ENCODE measurements at places on chromosomes 1 and 21.

DNA sequence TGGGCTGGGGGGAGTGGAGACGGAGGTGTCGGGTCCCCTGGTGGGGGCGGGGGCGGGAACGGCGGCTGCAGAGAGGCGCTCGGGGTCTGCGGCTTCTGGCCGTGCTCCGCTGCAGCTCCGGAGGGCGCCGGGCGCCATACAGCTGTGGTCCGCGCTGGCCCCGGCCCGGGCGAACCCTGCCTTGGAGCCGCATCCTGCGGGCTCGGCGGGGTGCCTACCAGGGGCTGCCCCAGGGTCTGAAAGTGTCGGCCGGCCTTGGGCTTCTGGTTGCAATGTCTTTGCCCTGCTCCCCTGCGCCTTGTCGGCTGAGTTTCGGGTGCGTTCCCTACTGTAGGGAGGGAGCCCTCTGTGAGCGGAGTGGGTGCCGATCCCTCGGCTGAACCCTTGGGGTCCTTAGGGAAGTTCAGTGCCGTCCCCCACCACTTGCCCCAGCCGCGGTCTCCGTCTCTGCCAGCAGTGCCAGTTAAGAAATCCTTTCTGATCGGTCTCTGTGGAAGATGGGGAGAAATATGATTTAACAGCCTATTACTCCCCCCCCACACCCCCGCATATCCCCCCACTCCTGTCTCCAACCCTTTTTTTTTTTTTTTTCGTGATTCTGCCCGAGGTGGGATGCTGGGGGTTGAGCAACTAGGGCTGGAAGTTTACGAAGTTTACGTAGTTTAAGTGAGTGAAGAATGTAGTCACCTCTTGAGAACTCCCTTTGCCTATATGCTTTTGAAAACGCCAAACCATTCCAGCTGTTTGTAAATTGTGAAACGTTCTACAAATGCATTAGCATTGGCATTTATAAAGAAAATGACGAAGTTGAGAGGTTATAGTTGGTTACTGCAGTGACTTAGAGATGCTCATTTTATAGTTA, 588 bp downstream of the NEXN start:
- peak; percentile 17 for DNase-seq

GRCh38 chr1:155062702-155063411, 683 bp upstream of the EFNA4 start:
- DNase-seq, result peak; percentile 48

DNA sequence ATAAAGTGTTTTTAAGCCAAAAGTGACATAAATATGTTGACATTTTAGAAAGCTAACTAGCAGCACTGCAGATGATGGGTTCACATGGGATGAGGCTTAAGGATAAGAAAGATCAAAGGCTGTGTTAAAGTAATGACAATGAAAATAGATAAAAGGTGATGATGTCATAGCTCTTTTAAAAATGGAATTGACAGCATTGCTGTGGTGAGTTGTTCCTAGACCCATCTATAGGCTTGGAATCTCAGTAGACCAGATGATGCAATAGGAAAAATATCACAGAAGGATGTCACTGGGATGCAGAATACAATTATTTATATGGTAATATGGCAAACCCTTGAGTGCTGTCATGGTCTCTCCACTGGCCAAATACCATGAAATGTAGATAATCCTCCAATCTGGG, 286.0 kb downstream of the PLA2G4A start:
- DNase-seq, result no peak

- no peak for DNase-seq
These were observed 45.4 kb upstream of the ATP1B1 start for GRCh38 chr1:169060919-169061639.

GRCh38 chr1:37840711-37841110, 18.7 kb downstream of the MTF1 start:
- no peak for DNase-seq

GRCh38 chr1:61520401-61520800, 204.5 kb downstream of the TM2D1 start:
- DNase-seq, result no peak

- DNase-seq, result no peak
These were observed 125.8 kb downstream of the SLC45A1 start for GRCh38 chr1:8443558-8444194.

GRCh38 chr1:156407344-156407743, 38.3 kb downstream of the RHBG start:
- no peak for DNase-seq

GRCh38 chr21:34219334-34220060, 144.3 kb upstream of the KCNE2 start:
- no peak for DNase-seq

DNA sequence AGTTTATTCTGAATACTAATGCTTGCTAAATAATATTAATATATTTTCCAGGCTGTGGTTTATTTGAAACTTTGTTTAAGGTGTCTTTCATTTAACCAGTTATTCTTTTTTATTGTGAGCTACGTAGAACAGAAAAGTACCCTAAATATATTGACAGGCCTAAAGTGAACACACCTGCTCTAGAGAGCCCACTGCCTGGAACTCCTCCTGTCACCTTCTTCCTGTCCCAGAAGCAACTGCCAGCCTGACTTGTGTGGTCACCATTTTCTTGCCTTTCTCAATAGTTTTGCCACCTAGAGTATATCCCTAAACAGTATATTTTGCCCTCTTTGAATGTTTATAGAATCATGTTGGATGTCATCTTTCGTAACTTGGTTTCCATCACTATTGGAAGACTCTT, 48.5 kb downstream of the SCCPDH start:
- DNase-seq, result no peak

DNA sequence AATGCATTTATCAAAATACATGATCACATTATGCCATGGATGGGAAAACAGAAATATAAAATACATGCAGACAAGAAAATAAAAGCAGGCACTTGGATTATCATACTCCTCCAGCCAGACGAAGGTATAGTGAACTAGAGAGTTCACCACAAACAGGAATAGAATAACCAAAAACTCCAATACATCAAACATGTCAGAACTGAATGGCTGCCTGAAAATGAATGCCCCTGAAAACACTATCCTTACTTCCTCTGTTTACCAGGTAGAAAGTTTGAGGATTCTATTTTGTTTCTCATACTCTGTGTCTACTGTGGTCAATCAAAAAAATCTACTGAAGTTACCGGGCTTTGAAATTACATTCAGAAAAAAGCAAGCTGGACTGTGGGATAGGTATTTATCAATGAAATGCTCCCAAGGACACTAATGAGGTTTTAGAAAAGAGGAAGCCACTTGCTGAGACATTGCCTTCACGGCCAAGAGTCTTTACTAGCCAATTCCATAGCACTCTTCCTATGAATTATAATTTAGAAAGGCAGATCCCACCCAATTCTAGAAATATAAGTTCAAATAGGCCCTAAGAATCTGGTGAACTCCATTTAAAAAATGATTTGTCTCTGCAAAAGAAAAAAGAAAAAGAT, 197.7 kb downstream of the SMYD3 start:
- no peak for DNase-seq

DNA sequence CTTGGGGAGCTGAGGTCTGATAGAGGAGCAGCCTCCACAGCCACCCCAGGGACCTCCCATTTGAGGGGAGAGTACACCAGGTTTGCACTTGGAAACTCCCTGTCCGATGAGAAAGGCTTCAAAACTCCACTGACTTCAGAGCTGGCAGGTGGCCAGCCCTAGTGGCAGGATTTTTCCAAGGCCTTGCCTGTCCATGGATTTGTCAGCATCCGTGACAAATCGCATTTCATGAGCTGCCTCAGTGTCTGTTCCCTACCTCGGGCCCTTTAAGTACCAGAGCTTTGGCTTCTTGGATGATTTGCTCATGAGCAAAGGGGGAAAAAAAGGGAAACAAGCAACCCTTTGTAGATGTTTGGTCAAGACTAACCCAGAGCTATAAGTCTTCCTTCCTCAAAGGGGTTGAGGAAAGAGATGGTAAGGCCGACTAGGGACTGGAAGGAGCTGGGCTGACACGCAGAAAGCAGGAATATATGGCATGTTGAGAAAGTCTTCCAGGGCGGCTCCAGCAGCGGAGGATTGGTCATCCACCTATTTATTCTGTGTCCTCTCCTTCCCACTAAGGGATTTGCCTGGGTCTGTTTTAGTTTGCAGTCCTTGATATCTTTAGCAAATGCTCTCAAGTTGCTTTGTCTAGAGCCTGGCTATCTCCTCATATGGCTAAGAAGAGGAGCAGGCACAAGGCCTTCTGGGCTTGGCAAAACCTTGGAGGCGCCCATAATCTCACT, 2.7 kb upstream of the HSPG2 start:
- peak; percentile 95 for DNase-seq

GRCh38 chr1:45501505-45501859, 1.4 kb downstream of the MMACHC start:
- DNase-seq, result no peak

DNA sequence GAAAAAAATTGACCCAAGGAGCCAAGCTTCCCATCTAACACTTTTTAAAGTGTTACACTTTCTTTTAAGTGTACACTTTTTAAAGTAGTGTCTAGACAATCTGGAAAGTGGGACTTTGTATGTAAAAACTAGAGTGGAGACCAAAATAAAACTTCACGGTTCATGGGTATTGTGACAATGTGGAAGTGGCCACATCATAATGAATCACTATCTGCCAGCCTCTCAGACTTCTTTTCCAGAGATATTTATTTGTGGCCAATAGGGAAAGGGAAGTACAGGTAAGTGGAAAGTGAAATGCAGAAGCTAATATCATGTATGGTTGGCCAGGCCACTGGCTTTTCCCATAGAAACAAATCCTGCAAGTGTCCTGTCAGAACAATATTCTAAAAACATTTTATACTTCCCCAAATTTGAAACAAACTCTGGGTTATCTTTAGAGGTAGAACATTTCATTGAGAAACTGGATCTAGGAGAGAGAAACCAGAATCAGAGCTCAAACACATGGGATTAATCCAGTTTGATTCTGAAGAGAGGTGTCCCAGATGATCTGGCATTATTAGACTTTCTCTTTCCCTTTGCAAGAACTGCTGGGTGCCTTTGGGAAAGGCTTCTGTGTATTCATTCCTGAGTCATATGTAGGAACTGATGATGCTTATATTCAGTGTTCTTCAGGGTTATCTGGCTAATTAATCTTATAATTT, 2.0 kb downstream of the TNFSF18 start:
- no peak for DNase-seq

GRCh38 chr1:152565115-152565514, 1.5 kb downstream of the LCE3E start:
- no peak for DNase-seq

DNA sequence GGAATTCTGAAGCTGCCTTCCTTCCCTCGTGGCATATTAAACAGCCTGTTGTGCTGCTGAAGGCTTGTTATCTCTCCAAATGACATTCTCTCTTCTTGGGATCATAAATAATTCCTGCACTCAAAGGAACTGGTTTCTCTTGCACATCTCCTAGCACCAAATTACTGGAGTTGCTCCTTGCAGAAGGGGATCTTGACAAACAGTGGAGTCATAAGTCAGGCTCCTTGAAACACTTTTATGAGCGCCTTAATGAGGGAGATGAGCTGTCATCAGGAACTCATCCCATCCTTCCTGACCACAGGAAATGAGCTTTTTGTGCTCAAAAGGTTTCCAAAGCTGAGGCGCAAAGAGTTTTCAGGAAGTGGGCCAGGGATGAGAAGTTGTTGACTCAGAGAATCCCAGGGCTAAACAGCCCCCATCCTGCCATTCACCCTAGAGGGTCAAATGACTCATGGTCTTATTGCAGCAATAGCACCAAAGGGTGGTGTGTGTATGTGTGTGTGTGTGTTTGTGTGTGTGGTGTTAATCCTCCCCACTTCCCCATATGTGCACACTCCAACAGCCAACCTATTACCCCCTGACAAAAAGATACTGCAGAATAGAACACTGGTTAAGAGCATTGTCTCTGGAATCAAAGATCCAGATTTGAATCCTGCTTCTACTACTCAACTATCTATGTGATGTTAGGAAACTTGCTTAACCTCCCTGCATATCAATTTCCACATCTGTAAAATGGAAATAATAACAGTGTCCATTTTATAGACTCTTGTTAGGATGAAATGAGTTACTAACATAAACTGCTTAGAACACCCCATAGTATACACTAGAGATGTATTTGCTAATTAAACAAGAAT, 2.8 kb upstream of the PHC2 start:
- peak; percentile 97 for DNase-seq

DNA sequence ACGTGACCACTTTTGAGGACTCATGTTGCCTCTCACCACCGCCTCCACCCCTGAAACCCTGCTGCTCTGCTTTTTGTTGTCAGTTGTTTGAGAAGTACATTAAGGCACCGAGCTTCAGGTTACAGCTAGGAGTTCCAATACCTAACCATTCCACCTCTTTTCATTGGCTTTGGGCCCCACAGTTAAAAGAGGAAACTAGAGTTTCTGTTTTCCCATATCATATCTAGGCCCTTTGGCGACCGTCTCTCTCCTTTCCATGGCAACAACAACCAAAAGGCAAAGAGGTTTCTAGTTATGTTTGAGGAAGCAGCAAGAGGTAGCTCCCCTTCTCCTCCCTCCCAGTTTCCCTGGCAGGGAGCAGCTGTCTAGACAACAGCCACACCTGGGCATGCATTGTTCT, 5.9 kb downstream of the ANKRD35 start:
- no peak for DNase-seq

DNA sequence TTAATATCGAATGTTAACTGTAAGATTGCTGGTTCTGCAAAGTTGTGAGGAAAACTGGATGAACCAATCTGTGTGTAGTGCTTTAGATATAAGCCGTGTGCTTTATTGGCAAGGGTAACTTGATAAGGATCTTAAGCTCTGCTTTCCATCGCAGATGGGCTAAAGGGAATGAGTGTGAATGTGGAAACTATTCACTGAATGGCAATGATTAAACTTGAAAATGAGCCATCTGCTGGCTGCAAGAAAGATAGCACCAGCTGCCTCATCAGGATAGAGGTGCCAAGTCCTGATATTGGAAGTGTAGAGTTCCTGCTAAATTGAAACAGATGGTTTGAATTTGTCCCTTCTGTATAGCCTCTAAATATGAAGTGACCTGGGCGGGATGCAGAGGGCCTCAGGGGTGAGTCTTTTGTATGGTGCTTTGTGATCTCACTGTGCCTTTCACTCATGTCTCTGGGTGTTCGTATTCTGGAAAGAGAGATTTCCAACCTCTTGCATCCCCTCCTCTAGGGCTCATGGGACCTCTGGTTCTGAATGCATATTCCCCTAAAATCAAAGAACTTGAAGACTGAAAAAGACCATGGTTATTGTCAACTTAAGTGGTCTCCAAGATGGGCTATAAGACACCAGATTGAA, 9.2 kb downstream of the FCRL3 start:
- peak; percentile 3 for DNase-seq

DNA sequence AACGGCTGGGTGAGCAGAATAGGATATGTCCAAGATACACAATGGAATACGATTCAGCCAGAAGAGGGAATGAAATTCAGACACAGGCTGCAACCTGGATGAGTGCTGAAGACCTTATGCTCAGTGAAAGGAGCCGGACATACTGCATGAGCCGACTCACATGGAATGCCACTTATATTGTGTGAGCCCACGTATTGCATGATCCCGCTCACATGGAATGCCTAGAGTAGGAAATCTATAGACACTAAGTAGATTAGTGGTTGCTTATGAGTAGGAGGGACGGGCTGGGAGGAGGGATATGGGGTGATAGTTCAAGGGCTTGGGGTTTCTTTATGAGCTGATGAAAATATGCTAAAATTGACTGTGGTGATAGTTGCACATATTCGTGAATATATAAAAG, 26.8 kb downstream of the TMPRSS2 start:
- DNase-seq, result peak; percentile 37

GRCh38 chr1:93844262-93845045, 34.6 kb downstream of the DNTTIP2 start:
- peak; percentile 76 for DNase-seq

- DNase-seq, result peak; percentile 63
These were observed 48.1 kb upstream of the PAXBP1 start for GRCh38 chr21:32819694-32820093.

Data from brain microvascular endothelial cell (primary cell).